Fibroblast of upper back skin (primary cell): ENCODE measurements at places on chromosomes 1 and 21.

- DNase-seq: no peak
Observed at GRCh38 chr1:229248821-229249817, 21.8 kb upstream of the RAB4A start.

GRCh38 chr1:53583868-53584776 is 124.9 kb downstream of the DMRTB1 start:
- DNase-seq: no peak

DNA sequence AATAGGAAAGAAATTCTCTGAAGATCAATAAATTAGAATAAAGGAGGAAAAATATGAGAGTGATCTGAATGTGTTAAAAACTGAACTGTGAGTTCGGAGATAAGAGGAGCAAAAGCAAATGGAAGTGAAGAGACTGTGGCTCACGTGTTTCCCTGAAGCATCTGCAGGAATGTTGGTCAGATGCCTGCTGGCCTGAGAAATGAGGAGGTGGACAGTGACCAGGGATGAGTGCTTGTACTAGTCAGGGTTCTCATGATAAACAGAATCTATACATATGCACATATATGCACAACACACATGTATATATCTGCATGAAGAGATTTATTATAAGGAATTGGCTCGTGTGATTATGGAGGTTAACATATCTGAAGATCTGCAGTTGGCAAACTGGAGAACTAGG is 103.4 kb upstream of the TIAM1 start:
- DNase-seq: peak; percentile 45

GRCh38 chr1:78223417-78224215 is 177.8 kb downstream of the GIPC2 start:
- DNase-seq: peak; percentile 19

- DNase-seq: peak; percentile 98
Observed at GRCh38 chr1:245860657-245861544, 646.2 kb downstream of the SMYD3 start.

DNA sequence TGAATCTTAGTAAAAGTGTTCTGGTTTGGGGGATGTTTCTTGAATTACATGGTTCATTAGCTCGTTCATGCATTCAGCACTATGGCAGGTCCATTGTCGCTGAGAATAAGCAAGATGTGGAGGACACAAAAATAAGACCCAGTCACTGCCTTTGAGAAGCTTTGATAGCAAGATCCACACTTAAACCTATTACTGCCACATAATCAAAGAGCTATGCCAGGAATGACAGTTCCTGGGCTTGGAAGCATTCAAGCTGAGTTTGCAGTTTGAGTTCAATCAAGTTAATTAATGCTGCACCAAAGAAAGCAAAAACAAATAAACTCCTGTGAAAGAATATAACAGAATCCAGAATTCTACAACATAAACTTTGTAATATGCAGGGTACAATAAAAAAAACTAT is 131.8 kb downstream of the MIS18A start:
- peak; percentile 9 for DNase-seq

- DNase-seq: no peak
Observed at GRCh38 chr1:231201979-231202633, 38.9 kb upstream of the GNPAT start.

- peak; percentile 95 for DNase-seq
Observed at GRCh38 chr1:150061632-150062101, 5.9 kb upstream of the VPS45 start.

DNA sequence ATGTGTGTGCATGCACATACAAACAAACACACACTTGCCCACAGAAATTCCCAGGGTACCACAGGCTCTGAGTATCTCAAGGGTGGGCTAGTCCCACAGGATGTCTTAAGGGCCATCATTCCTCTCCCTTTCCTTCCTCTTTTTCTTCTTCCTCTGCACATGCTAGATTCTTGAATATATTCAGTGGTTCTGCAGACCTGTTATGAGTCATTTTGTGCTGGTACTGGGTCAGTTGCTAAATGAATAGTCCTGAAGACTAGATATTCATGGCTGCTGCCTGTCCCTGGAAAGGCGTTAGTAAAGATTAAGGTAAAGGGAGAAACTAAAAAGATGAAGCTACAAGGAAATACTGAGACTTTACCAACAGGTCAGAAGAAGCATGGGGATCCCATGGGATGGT is 256.7 kb upstream of the KIAA0040 start:
- DNase-seq: no peak

DNA sequence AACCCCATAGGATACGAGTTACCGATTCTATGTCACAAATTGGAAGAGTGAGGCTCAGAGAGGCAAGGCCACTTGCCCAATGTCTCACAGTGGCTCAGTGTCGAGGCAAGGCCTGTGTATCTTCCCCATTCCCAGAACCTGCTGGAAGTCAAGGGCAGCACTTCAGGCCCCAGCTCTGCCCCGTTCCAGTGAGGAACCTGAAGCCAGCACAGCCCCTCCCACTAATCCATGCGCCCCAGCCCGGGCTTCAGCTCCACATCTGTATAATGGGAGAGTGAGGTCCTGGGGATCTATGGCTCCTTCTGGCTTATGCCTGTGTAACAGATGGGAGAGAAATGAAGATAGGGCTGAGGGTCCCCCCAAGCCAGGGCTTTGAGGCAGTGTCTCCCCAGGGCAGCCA is 56.3 kb downstream of the CASZ1 start:
- DNase-seq: no peak
